NCI-H2081 treated with DMSO at 0.1 percent for 48 hours (cell line): ENCODE measurements at places on chromosomes 12 and 14.

- no peak for DNase-seq
These were observed 389.9 kb downstream of the GRIN2B start for GRCh38 chr12:13591488-13591887.

GRCh38 chr14:72554994-72555608, 338.8 kb downstream of the DPF3 start:
- no peak for DNase-seq

DNA sequence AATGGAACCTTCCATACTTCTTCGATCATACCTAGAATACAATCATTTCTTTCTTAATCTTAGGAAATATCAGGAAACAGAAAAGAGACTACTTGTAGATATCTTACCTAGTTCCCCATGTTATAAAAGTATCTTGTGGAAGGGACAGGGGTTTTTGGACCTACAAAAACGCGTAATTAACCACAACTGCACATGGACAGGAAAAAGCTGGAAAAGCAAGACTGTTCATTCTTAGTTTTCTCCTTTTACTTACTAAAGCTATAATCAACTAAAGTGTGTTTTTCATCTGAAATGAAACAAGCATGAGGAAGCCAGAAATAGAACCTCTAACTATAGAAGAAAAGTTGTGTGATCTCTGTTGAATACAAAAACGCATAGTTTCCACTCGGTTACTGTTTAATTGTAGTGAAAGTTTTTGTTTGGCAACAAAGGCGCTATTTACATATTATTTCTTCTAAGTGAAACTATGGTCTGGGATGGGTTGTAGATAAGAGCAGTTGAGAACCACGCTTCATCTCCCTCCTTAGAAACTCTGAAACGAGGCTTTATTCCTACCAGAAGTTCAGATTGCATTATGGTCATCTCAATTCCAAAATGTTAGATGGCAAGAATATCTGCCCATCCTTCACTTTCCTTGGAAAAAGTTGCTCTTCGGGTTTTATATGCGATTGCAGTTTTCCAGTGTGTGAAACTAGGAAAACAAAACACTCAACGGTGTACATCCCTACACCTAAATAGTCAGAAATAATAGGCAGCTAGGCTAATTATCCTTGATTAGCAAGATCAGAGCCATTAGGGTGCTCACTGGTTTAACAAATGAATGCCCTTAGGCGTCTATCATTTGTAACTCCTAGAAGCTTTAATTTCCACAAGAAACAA, 1.1 kb downstream of the BCAT1 start:
- DNase-seq, result no peak

DNA sequence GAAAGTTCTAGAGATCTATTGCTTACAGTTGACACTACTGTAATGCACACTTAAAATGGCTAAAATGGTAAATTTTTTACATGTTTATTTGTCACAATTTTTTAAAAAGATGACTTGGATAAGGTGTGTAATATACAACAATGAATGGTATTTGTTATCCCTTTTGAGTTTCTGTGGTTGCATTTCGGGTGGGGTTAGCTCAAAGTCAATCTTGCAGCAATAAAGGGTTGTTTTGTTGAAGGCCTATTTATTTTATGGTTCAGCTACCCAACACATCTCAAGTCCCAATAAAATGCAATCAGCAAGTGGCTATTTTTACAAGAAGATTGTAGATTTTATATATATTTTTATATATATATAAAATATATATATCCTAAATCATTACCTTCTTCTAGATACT, 22.1 kb downstream of the SNRPF start:
- DNase-seq, result no peak
